ENCODE measurements at places on chromosomes 6 and 20.

GRCh38 chr6:43383021-43383667 lies 13.7 kb upstream of the ZNF318 start:
- peak; percentile 70 for DNase-seq

DNA sequence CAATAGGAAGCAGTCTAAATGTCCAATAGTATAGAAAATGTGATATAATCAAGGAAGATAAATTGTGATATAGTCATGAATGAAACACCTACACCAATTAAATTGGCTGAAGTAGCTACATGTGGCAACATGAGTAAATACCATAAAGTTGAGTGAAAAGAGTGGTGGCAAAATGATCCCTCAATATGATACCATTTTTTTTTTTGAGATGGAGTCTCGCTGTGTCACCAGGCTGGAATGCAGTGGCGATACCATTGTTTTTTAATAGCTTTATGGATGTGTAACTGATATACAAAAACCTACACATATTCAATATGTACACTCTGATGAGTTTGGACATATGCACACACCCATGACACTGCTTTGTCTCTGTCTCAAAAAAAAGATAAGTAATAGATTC lies 20.9 kb upstream of the ILRUN start:
- DNase-seq: no peak

GRCh38 chr20:47281376-47281775 lies 75.1 kb downstream of the ZMYND8 start:
- DNase-seq: no peak

GRCh38 chr6:37083243-37084138 lies 78.0 kb downstream of the FGD2 start:
- peak; percentile 47 for DNase-seq

DNA sequence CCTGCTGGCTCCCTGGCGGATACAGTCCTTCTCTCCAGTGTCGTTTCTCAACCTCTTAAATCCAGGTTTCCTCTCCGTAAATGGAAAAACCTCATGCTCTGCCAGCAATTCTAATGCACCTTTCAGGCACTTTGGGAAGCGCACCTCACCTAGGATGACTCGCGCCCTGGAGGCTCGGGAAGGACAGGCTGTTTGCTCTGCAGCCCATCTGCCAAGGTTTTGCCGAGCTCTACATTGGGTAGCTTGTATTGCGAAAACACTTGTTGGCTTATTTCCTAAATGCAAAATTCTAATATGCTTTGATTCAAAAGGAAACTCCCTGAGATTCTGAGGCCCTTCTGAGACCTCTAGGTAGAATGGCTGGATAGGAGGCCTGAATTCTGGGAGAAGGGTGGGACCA lies 102.6 kb upstream of the MLN start:
- DNase-seq: no peak

DNA sequence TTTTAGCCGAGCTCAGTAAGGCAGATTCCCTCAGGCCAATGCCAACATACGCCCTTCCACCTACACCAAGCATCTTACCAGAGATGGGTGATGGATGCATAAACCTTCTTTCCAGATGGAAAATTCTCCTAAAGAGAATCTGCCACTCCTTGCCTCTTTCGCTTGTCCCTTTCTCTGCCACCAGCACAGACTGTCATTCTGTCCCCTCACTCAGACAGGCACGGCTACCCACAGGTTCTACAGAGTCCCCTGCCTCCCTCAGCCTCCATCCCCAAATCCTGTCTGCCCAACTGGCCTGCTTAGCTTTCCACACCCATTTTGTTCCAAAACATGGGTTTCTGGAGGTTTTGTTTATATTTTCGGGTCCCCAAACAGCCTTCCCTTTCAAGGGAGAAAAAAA lies 12.7 kb upstream of the FOXF2 start:
- no peak for DNase-seq

DNA sequence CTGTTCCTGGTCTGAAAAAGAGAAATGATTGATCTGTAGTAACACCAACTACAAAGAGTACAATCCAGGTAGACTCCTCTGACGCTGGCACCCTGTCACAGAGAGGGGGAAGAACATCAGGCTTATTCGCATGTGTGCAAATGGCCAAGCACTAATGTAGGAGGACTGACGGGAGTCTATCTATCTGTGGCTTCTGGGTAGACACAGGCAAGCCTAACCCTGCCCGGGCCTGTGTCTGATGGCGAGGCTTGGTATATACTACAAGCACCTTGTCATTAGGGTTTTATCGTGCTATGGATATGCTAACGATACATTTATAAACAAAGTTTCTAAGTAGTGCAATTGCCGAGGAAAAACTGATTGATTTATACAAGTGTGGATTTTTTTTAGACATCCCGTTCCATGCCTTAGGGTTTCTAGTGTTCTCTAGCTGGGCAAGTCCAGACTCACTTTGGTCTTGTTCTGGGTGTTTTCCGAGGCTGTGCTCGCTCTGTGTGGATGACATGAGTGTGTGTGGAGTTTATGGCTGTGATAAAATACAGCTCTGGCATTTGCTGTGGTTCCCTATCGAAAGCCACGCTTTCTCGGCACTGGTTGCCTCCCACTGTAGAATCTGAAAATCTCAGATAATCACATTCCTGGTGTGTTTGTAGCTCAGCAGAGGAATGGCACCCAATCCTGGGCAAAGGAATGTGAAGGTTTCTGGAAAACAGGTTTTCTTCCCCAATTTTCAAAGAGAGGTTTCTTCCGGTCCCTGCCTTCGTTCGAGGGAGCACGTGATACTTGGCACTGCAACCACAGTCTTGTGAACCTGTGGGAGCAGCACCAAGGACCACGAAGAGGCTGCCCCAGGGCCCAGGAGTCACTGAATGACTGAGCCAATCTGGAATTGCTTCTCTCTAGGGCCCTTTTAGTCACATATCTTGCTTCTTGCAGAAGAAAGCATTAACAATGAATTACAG lies 67.5 kb upstream of the EDN1 start:
- no peak for DNase-seq

- DNase-seq: no peak
These were observed 26.7 kb downstream of the RBCK1 start for GRCh38 chr20:434661-435419.

Measured in fibroblast of skin of right biceps (primary cell).